Activated CD8-positive, alpha-beta memory T cell treated with anti-CD3 and anti-CD28 coated beads for 48 hours (primary cell): ENCODE measurements at places on chromosomes 13 and 19.

GRCh38 chr13:75008926-75009325, 473.0 kb downstream of the TBC1D4 start:
- DNase-seq = no peak

DNA sequence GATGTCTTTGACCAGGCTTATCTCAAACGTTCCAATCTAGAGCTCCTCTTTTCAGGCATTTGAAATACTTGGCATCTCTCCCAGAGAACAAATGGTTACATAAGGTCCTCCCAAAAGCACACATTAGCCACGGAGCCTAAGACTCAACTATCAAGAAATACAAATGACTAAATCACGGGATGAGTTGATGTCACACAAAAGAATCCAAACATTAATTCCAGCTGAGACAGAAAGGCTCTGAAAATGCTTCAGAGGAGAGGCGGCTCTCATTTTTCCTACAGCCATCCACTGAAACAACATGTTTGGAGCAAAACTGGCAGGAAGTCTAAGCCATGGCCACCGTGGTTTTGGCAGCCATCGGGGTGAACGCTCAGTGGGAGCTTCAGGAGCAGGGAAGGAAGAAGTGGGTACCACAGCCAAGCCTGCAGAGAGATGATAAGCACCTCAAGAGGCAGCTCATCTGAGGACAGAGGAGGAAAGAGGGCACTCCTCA, 122.5 kb downstream of the STK24 start:
- no peak for DNase-seq

GRCh38 chr13:103033999-103034398, 32.2 kb downstream of the SLC10A2 start:
- DNase-seq = no peak

- no peak for DNase-seq
Measured at GRCh38 chr19:47520343-47520806, 5.5 kb upstream of the NAPA start.

GRCh38 chr19:57641715-57642234, 8.8 kb downstream of the ZNF211 start:
- no peak for DNase-seq

- DNase-seq = no peak
Measured at GRCh38 chr13:107351305-107351704, 783.4 kb upstream of the ARGLU1 start.

GRCh38 chr19:38890686-38891085, 8.7 kb downstream of the SIRT2 start:
- no peak for DNase-seq

DNA sequence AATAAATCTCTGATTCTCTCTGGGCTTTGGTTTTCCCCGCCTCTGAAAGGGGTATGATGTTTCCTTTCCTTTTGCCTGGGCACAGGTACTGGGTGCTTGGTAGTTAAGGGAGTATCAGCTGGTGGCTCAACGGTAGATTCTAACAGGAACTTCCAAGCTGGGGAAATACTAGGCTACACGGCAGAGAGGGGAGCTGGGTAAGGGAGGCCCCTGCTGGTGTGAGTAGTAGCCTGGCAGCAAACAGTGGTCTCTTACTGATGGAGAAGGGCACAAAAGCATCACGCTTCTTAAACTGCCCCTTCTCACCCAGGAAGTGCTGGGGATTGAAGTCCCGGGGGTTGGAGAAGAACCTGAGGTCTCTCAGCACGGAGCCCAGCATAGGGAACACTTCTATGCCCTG, 26.9 kb upstream of the CYP2A7 start:
- no peak for DNase-seq

GRCh38 chr19:28024920-28025319, 1188.0 kb downstream of the UQCRFS1 start:
- DNase-seq = no peak

- no peak for DNase-seq
Measured at GRCh38 chr13:35219021-35219420, 257.5 kb downstream of the MAB21L1 start.

- no peak for DNase-seq
Measured at GRCh38 chr13:46642254-46642653, 89.3 kb downstream of the LRCH1 start.
